ENCODE measurements at places on chromosomes 6 and 20.

GRCh38 chr6:120230008-120230407 is 880.4 kb upstream of the MAN1A1 start:
- no peak for DNase-seq

GRCh38 chr20:60999250-60999649 is 252.8 kb upstream of the CDH4 start:
- DNase-seq, result no peak

DNA sequence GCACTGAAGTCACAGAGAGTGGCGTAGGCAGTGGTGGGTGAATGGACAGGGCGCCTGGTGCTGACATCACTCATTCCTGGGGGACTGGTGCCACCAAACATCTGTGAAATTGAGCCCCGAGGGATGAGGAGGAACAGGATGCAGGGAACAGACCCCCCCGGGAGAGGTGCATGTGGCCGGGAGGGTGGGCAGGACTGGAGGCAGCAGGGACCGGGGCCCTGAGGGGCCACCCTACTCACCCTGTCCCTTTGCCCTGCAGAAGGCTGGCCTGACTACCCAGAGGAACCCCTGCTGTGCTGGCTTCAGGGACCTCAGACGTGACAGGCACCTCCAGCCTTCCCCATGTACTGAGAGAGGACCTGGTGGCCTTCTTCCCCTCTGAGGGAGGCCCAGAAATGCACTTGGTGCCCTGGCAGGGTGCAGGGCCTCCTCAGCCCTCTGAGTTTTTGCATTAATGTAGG is 25.1 kb downstream of the SYNDIG1 start:
- no peak for DNase-seq

DNA sequence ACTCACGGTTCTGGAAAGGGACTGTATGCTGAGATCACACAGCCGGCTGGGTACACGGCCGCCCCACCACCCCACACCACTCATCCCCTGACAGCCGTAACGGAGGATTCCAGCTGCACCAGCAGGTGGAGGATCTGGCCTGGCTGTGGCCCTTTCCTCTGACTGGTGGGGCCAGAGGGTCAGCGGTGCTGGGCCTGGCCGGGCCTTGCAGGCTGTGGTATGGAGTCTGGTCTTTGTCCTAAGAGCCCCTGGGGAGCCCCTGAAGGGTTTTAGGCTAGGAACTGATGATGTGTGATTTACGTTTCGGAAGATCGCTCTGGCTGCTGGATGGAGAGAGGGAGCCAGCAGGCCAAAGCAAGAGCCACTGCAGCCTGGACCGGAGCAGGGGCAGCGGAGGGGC is 26.6 kb downstream of the NOL4L start:
- no peak for DNase-seq

GRCh38 chr20:32456869-32457478 is 98.8 kb downstream of the ASXL1 start:
- DNase-seq, result no peak

DNA sequence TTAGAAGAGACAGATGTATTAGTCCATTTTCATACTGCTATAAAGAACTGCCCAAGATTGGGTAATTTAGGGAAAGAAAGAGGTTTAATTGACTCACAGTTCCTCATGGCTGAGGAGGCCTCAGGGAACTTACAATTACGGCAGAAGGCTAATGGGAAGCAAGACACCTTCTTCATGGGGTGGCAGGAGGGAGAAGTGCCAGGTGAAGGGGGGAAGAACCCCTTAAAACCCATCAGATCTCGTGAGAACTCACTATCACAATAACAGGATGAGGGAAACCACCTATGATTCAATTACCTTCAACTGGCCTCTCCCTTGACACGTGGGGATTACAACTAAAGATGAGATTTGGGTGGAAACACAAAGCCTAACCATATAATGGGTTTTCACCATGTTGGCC is 28.9 kb upstream of the PNRC1 start:
- DNase-seq, result no peak

DNA sequence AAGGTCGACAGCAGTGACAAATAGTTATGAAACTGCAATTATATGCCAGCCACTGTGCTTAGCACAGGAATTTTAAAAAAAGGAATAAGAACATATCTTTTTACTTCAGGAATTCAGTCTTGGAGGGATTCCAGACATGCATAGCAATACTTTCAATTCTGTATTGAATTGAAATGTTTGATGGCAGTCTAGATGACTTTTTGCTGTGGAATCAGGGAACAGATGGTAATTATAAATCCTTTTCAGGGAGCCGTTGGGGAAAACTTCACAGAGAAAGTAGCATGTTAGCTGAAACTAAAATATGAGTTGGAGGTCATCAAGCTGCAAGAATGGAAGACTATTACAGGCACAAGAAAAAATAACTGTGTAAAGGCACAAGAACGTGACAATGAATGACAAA is 74.8 kb downstream of the IMPG1 start:
- DNase-seq, result no peak

DNA sequence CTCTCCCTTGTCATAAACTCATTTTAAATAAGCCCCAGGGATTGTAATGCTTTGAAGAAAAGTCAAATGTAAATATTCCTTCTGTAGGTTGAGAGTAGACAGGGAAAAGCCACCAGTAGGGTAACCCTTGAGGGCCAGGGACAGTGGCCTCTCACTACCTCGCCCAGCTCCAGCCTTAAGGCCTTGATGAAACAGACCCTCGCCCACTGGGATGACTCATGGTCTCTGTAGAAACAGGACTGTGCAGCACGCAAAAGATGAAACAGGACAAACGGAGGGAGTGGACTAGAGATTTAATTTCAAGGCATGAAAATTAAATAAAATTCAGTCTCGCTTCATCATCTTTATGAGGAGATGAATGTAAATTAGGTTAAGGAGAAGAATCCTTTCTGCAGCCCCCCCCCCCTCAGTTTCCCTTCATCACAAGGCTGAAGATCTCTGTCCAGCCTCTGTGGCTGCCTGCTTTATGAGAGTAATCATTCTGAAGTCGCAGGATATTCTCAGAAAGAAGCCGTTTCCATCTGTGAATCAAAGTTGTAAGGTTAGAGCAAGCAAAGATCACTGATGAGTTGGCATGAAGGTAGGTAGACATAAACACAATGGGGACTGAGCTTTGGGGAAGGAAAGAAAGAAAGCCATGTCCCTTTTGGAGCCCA is 60.4 kb downstream of the TMEM200A start:
- no peak for DNase-seq

GRCh38 chr6:79257381-79258205 is 23.1 kb upstream of the HMGN3 start:
- no peak for DNase-seq

GRCh38 chr20:7094438-7094997 is 327.0 kb downstream of the BMP2 start:
- DNase-seq, result no peak

- DNase-seq, result no peak
These were observed 22.9 kb upstream of the HMGA1 start for GRCh38 chr6:34213772-34214171.

- no peak for DNase-seq
These were observed 471.5 kb downstream of the EPM2A start for GRCh38 chr6:145263778-145264211.

GRCh38 chr20:37231947-37232630 is 29.5 kb downstream of the GHRH start:
- no peak for DNase-seq

DNA sequence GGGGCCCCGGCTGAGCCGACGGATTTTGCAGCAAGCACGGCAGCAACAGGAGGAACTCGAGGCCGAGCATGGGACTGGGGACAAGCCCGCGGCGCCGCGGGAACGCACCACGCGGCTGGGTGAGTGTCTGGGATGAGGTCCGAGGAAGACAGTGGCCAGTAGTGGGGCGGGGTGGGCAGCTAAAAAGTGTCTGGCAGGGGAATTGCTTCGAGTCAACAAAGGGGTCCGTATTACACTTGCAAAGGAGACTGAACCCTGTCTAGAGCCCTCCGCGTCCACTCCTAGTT is 356 bp downstream of the BYSL start:
- no peak for DNase-seq

DNA sequence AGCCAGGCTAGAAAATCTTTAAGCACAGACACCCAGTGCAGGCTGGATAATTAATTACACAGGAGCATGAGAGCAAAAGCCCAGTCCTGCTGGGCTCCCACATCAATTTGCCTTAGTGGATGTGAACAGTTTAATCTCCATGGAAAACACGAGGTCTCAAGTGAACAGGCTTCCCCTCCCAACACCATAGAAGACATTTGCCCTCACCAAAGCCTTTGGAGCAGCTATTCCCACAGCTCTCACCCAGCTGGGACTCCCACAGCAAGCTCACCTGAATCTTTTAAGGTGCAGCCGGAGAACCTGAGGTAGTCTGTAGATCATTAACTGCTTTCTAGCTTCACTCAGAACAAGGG is 12.0 kb downstream of the TOMM6 start:
- no peak for DNase-seq

DNA sequence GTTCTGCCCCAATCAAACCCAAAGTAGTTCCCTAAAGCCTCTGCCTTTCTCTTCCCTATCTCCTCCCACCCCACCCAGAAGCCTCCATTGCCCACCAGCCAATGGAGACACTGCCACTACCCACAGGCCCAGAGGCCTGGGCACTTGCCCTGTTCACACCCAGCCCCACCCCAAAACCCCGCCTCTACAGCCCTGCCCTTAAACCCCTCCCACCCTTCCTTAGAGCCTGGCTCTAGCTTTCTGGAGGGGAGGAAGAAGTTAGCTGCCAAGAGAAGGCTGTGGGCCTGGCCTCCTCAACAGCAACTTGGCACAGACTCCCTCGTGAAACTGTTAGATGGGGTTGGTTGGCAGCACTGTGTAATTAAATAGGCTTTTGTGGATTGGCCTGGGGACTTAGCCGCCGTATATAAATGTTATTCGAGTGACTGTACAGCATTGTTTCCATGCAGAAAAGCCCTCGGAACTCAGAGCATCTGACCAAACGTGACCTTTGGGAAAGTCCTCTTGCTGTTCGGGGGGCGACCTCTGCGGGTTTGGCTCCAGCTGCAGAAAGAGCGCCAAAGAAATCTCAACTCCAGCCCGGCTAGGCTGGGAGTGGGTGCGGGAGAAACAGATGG is 31.4 kb downstream of the COL11A2 start:
- DNase-seq, result no peak

DNA sequence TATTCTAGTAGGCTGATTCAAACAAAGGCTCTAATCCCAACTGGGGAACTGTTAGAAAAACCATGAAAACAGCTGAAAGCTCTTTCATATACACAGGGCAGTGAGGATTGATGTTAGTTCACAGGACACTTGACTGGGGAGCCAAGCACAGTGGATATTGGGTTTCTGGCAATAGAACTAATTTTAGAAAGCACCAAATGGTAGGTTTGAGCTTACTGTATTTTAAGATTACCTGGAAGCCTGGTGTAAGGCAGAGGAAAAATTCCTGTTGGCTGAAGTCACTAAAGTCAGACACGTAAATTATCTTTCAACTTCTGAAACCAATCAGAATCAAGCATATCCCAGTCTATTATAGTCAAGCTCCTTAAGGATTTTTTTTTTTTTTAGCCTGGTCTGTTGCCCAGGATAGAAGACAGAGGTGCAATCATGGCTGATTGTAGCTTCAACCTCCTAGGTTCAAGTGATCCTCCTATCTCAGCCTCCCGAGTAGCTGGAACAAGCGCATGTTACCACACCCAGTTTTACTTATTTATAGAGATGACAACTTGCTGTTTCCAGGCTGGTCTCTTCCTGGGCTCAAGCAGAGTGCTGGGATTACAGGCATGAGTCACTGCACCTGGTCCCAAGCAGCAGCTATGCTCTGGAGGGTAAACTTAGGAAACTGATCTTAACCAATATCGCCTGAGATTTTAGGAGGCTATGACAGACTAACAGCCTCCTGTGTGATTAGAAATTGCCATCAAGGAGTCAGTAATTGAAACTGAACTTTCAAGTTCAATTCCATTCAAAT is 32.5 kb upstream of the SYNCRIP start:
- DNase-seq, result no peak

DNA sequence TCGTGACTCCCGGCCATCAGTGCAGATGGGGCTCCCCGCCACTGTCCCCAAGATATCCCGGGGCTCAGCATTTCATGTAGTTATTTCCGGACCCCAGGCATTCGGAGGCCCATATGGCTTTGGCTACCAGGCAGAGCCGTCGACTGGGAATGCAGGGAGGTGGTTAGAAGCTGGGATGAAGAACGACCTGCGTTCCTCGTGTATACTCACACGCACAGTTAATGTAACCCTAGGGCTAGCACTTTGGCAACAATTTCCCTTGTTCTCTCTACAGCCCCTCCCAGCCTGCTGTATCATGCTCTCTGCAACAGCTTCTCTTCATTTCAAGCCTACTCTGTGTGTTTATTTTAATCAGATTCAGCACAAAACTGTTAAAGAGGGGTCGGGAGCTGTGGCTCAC is 240.4 kb downstream of the MYLK4 start:
- DNase-seq, result no peak

DNA sequence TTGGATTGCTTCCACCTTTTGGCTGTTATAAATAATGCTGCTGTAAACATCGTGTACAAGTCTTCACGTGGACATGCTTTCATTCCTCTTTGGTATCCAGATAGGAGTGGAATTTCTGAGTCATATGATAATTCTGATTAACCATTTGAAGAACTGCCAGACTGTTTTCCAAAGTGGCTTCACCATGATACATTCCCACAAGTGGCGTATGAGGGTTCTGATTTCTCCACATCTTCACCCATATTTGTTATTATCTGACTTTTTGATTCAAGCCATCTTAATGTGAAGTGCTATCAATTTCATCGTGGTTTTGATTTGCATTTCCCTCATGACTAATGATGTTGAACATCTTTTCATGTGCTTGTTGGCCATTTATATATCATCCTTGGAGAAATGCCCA is 2.9 kb upstream of the SNRPB start:
- DNase-seq, result no peak

DNA sequence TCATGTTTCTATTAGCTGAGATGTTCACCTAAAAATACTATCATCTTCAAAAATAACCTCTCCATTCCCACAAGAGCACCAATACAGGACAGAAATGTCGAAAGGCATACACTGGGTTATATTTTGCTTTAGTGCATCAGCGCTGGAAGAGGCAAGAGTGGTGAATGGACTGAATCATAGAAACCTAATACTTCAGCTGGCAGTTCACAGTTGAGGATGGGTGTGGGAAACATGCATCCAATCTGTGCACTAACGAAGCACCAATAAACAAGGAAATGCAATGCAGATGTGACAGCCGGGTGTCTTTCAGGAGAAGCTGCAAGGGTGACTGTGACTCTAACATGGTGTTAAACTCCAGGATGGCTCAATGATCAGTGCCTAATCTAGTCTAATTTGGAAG is 365.8 kb downstream of the ESR1 start:
- DNase-seq, result no peak

- DNase-seq, result no peak
These were observed 116.9 kb downstream of the TMEM242 start for GRCh38 chr6:157206359-157206815.

- no peak for DNase-seq
These were observed 111.6 kb downstream of the JPH2 start for GRCh38 chr20:44075191-44075949.
